AG04450 (cell line): ENCODE measurements at places on chromosomes 16 and 17.

DNA sequence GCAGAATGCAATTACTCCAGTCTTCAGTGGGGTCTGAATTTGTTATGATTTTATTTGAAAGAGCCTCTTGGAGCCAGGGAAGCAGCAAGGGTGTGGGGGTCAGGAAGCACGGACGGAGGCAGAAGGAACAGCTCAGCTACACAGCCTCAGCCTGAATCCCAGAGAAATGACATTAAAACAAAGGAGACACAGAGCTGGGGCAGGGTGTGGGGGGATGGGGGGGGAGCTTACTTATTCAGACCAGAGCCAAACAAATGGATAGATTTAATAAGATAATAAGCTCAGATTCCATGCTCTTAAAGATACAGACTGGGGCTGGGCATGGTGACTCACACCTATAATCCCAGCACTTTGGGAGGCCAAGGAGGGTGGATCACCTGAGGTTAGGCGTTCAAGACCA, 195.3 kb downstream of the ZNF423 start:
- DNase-seq = no peak

DNA sequence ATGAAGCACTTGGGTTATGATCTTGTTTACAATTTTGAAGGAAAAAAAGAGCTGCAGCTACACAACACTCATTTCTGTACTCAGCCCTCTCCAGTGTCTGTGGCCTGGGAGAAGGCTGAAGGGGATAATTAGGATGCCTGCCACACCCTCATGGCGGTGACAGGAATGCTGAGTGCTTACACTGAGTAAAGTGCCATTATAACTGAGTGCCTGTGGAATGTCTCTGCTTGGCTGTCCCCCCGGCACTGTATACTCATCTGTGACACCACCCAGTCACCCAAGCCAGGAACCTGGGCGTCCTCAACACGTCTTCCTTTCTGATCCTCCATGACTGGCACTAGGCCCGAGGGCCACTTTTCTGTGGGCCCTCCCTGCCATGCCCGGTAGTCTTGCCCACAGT, 3.5 kb upstream of the MRPL38 start:
- DNase-seq = no peak

DNA sequence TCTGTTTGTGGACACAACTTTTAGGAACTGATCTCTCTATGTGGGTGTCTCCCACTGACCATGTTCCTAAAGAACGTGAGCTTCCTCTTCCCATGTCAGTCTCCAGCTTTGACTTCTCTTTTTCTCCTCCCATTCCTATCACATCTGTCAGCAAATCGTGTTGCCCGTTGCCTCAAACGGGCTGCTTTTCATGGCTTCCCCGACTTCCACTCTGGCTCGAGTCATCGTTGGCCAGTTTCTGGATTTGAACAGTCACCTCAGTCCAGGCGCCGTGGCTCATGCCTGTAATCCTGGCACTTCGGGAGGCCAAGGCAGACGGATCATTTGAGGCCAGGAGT, 5.4 kb downstream of the ABCC1 start:
- DNase-seq = no peak

GRCh38 chr17:496761-497160, 144.2 kb upstream of the RPH3AL start:
- no peak for DNase-seq

DNA sequence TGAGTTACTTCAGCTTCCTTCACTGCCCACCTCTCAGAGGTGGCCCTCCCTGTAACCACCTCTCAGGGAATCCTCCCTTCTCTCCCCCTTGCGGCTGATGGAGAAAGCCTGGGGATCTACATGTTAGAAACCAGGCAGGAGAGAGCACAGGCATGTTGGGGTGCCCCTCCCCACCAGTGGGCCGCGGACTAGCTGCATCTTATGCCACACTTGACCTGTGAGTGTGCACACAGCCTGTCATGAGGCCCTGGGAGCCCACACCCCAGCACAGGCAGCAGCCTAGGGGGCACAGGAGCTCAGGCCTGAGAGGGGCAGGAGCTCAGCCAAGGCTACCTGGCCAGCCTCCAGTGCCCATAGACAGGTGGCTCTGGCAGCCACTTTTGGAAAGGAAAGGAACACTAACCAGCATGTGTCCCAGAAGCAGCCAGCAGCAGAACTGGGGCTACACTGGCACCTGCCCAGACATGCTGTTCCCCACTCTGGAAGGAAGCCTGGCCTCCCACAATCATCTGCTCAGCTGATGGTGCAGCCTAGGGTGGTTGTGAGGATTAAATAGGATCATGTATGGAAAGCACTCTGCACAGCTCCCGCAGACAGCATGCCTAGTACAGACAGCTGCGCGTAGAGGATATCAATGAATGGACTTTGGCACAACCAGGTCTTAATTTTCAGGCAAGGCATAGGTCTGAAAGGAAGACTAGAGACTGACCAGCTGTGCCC, 60.5 kb downstream of the TMEM132E start:
- no peak for DNase-seq

GRCh38 chr16:30887927-30888326, 6.0 kb downstream of the BCL7C start:
- DNase-seq = no peak

DNA sequence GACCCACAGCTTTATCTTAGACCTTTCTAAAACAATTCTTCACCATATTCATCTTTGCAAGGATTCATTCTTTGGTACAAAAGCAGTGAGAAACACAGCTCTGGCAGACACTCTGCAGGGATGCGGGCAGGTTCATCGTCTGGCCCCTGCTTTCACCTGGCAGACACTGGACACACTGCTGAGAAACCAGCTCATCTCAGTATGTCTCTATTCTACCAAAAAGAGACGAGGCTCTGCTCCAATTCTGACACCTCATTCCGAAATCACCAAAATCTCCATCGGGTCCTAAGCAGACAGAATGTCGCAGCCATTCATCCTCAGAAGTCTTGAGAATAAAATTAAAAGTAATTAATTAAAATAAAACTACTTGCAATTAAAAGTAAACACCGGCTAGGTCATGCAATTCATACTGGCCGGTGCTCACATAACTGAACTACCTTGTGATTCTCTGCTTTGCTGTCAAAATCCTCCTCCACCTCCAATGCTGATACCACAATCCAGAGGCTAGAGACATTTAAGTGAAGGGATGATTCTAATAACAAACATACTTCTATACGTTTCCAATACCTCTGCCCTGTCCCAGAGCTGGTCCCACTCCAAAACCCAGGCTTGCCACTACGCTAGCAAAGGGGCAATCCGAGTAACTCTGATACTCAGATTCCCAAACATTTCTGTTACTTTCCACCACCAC, 1.3 kb downstream of the RNF157 start:
- DNase-seq = no peak

GRCh38 chr16:12411516-12411915, 392.2 kb downstream of the CPPED1 start:
- DNase-seq = no peak

- no peak for DNase-seq
Observed at GRCh38 chr17:38586788-38587187, 19.0 kb downstream of the SRCIN1 start.

DNA sequence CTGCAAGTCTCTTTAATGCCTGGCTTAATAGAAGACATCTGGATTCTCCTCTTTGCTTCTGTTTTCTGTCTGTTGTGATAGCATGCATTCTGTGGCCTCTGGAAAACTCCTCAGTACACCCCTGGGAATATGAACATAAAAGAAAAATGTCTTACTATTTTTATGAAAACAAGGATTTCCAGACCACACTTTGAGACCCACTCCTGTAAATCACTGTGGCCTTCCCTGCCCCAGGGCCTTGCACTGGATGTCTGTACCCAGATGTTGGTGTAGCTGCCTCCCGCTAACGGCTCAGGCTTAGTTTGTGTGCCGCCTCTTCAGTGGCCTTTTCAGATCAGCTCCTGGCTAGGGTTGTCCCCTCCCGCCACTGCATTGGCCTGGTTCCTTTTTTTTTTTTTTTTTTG, 126.6 kb downstream of the SOCS1 start:
- no peak for DNase-seq

GRCh38 chr17:30336369-30337171, 2.7 kb upstream of the TMIGD1 start:
- no peak for DNase-seq

DNA sequence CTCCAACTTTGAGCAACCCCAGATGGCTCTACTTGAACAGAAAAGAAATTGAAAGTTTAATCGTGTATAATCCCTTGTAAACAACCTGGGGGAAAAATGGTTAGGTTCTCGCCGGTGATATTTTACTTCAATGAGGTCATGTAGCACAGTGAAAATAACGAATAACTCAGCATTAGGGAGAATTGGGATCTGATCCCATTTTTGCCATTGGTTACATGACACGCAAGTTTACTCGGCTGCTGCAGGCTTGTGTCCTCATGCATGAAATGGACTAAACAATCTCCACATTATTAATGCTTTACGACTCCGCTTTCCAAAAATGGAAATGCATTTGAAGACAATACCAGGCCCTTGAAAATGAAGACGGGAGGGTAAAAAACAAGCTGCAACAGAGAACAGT, 45.5 kb upstream of the LRRC37A3 start:
- no peak for DNase-seq

- no peak for DNase-seq
Observed at GRCh38 chr16:990516-991291, 9.1 kb downstream of the SOX8 start.

- no peak for DNase-seq
Observed at GRCh38 chr17:64291268-64291851, 28.3 kb upstream of the TEX2 start.

GRCh38 chr17:65759532-65759931, 198.1 kb upstream of the AXIN2 start:
- DNase-seq = no peak

GRCh38 chr17:43217614-43218087, 6.0 kb downstream of the TMEM106A start:
- no peak for DNase-seq

GRCh38 chr17:6823011-6823442, 8.5 kb downstream of the TEKT1 start:
- no peak for DNase-seq

DNA sequence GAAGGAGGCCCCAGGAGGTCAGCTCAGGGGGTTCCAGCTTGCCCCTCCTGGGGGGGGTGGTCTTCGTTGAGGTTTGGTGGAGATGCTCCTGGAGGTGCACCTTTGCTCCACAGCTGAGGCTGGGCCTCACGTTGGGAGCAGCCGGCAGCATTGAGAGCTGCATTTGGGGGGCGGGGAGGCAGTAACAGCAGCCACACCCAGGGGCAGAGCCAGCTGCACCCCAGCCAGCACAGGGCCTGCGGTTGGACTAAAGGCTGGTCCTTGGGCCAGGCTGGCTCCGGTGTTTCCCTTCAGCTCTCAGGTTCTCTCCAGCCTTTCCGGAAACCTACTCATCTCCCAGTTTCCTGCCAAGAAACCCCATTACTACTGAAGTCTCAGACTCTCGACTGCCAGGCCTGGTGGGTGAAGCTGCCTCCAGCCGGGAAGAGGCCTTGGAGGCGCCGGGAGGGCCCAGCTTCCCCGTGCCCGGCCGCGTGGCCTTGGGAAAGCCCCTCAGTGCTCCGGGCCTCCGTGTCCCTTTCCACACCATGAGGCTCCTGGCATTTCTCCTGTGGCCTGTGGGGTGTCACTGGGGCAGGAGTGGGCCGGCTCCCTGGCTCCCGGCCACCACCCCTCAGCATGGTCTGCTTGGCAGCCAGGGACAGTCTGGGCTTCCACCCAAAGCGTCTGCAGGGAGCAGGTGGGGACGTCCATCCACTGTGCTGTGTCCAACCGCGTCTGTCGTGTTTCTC, 14.0 kb upstream of the BAIAP2 start:
- no peak for DNase-seq

DNA sequence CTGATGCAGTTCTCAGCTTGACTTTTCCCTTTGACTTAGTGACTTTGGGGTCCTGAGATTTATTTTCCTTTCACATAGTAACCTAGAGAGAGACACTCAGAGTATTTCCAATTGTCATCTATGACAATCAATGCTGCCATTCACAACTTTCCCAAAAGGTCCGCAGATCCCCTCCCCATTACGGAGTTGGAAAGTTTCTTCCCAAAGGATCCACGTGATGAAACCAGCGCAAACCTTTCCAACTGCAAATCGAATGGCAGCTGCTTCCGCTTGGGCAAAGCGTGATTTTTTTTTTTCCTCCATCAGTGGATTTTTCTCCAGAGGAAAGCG, 538 bp upstream of the FCSK start:
- no peak for DNase-seq

GRCh38 chr16:17556276-17557052, 85.7 kb upstream of the XYLT1 start:
- DNase-seq = no peak

DNA sequence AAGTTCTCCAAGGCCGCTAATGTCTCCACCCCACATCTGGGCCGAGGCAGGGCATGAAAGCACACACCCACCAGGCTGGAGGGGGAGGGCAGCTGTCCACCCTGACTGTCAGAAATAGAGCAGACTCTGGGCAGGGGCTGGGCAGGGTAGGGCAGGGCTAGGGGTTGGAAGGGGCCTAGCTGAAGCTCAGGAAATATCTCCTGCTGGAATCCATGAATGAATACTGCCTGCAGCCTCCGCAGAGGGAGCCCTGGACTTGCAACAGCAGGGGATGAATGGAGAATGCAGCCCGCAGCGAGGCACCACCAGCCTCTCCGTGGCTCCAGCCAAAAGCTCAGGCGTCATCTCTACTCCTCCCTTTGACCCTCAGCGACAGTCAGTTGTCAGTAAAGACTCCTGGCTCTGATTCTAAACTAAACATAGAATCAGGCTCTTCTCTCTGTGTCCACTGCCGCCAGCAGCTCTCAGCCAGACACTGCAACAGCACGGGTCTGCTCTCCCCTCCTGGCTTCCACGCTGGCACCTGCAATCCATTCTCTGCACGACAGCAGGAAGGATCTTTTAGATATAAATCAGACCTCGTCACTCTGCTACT, 23.9 kb upstream of the NGFR start:
- DNase-seq = no peak

- no peak for DNase-seq
Observed at GRCh38 chr17:2067608-2068024, 12.7 kb downstream of the HIC1 start.

- no peak for DNase-seq
Observed at GRCh38 chr17:10574324-10574723, 24.9 kb upstream of the MYH2 start.

- DNase-seq = no peak
Observed at GRCh38 chr17:59903455-59903854, 10.5 kb downstream of the RPS6KB1 start.

DNA sequence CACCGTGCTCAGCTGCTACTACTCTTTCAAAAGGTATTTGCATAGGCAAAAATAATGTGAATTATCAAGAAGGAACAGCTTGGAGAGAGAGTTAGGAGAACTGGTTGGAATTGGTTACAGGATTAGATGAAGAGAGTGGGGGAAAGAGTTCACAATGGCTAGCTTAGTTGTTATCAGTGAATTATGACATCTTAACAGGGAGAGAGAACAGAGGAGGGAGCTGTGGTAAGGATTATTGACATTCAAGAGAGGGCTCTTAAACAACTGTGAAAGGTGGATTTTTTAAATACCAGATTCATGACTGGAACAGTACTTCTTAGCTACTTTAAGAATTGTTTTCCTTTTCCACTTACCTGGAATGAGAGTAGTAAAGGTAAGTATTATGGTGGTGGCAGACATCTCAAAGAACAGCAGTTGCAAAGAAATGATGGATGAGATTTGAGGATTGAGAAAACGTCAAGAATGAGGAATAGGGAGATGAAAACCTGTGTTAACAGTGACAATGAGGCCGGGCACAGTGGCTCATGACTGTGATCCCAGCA, 43.9 kb upstream of the SLC5A11 start:
- DNase-seq = no peak

- no peak for DNase-seq
Observed at GRCh38 chr16:50669741-50670140, 11.4 kb downstream of the SNX20 start.
